WTC11 (cell line): ENCODE measurements at places on chromosomes 7 and 10.

- H3K4me3 ChIP-seq, result no peak overlapping the region
- H3K36me3 ChIP-seq, result no peaks in the 10 kb centered on the region
- H3K4me1 ChIP-seq, result peaks cover 8% of the 10 kb centered on the region
- no peaks in the 10 kb centered on the region for H3K27me3 ChIP-seq
Observed at GRCh38 chr10:60234551-60234950, 155.1 kb downstream of the ANK3 start.

GRCh38 chr7:86025807-86026206 is 617.9 kb upstream of the GRM3 start:
- no peak overlapping the region for H3K4me3 ChIP-seq
- no peak for DNase-seq
- no peaks in the 10 kb centered on the region for H3K4me1 ChIP-seq
- peaks cover 3% of the 10 kb centered on the region; the same call in 1 of the 2 replicates for H3K27me3 ChIP-seq

DNA sequence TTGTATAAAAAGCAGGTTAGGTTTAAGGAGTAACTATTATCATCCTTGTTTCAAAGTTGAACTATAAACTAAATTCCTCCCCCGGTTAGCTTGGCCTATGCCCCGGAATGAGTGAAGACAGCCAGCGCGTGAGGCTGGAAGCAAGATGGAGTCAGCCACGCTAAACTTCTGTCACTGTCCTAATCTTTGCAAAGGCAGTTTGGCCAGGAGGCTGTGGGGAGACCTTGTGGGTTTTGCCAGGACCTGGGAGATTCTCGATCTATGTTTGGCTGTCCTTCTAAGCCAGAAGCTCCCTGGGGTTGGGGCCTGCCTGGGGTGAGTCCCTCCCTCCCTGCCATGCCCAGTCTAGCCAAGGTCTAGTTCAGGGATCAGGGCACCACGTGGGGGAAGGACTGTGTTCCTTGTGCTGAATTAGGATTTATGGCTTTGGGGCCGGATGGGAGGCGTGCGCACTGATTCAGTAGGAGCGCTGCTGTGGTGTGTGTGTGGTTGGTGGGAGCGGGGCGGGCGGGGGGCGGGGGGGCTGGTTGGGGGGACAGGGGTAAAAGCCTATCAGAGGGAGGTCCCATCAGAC is 871 bp upstream of the GTF2IRD1 start:
- no peaks in the 10 kb centered on the region for H3K36me3 ChIP-seq
- peak overlapping the region; percentile 20; the same call in 1 of the 2 replicates for H3K27ac ChIP-seq
- peaks cover 13% of the 10 kb centered on the region for H3K4me1 ChIP-seq
- no peaks in the 10 kb centered on the region for H3K27me3 ChIP-seq

DNA sequence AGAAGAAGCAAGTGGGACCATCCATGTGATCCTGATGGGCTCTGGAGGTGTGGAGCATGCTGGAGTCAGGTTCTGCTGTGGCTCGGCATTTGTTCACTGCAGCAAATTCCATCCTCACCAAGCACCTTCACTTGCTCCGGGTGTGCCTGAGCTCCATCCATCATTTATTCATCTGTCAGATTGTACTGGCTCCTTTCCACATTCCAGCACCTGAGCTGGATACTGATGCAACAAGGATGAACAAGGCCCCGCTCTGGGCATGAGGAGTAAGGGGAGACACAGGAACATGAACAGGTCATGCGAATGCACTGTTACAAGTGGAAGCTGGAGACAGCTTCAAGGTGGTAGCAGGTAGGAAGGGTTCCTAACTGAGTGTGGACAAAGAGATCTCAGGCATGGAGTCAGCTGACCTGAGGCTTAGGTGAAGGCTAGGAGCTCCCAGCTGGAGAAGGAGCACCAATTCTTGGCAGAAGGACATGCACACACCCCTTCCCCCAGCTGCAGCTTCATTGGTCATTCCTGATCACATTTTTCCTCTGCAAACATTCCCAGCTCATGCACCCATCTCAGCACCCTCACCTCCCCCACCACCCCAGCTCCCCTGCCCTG is 133.7 kb upstream of the ZMIZ1 start:
- peaks cover 9% of the 10 kb centered on the region for H3K27me3 ChIP-seq
- H3K36me3 ChIP-seq, result no peaks in the 10 kb centered on the region
- H3K4me1 ChIP-seq, result peaks cover 30% of the 10 kb centered on the region
- no peak overlapping the region for H3K4me3 ChIP-seq
- no peak overlapping the region for H3K27ac ChIP-seq
- no peak for DNase-seq

DNA sequence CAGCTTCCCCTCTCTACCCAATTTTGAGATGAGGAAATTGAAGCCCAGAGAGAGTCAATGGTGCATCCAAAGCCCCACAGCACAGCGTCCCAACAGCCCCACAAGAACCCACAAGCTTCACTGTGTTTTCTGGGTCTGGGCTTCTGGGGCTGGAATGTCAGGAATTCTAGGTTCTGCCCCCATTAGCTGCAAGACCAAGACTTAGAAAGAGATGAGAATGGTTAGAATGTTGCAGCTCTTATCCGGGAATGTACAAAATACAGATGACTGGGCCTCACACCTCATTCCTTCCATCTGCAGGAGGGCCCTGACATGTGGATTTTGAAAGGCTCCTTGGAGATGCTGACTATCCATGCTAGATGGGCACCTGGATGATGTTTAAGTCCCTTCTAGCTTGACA is 6.0 kb upstream of the SGPL1 start:
- no peaks in the 10 kb centered on the region for H3K36me3 ChIP-seq
- no peak for DNase-seq
- no peak overlapping the region for H3K27ac ChIP-seq
- no peak overlapping the region for H3K4me3 ChIP-seq
- H3K27me3 ChIP-seq, result peaks cover 2% of the 10 kb centered on the region; the same call in 1 of the 2 replicates

- H3K4me3 ChIP-seq, result no peak overlapping the region
- H3K27me3 ChIP-seq, result no peaks in the 10 kb centered on the region
- DNase-seq, result no peak
- H3K4me1 ChIP-seq, result peaks cover 8% of the 10 kb centered on the region
Observed at GRCh38 chr7:90232430-90232829, 12.5 kb upstream of the CFAP69 start.

DNA sequence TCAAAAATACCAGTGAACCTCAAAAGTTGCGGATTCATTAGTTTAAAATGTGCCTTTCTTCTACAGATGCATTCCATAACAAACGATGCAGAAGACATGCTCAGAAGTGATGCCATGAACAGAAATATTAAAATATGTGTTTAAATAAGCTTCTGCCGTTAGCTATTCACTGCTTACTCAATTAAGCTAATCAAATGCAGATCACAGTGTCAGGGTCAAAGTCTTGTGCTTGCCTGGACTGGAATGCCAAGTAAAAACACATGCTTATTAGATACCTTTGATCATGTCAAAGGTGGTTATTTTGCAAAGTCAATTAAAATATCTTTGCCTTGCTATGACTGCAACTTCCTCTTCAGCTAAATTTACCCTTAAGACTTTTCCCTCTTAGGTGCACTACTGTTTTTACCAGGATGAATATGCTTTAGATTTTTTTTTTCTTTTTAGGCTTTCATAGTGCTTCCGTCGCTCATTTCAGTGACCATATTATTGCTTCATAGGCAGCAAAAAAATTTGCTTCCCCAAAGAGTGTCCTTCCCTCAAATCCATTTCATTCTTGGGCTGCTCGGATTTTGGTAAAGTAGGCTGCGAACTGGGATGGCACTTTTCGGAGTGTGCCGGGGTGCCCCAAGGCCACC is 905 bp downstream of the ASB13 start:
- H3K27ac ChIP-seq, result no peak overlapping the region
- H3K36me3 ChIP-seq, result no peaks in the 10 kb centered on the region
- H3K27me3 ChIP-seq, result peaks cover 8% of the 10 kb centered on the region
- H3K4me1 ChIP-seq, result peaks cover 38% of the 10 kb centered on the region
- peak overlapping the region; percentile 78 for H3K4me3 ChIP-seq

DNA sequence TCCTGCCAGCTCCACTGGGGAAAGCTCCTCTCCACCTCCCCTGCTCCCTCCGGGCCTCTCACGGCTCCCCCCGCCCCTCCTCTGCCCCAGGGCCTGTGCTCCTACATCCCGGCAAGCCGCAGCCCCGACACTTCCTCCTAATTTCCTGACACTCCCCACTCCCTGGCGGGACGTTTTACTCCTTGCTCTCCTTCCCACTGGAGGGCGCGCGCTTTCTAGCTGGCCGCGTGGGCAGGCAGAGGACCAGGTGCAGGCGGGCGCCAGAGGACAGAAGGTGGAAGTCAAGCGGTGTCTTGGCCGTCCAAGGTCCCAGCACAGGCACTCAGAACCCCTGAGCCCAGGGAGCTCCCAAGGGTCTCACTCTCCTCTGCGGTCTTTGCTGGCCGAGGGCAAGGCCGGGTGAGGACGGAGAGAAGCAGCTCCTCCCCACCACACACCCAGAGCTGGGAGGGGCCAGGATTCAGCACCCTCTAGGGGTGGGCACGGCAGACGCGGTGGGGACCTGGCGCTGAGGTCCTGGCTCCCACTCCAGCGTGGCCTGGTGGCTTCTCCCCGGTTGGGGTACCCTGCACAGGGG is 19.1 kb downstream of the ADAM8 start:
- peak overlapping the region; percentile 75 for H3K4me3 ChIP-seq
- peaks cover 3% of the 10 kb centered on the region for H3K27me3 ChIP-seq

DNA sequence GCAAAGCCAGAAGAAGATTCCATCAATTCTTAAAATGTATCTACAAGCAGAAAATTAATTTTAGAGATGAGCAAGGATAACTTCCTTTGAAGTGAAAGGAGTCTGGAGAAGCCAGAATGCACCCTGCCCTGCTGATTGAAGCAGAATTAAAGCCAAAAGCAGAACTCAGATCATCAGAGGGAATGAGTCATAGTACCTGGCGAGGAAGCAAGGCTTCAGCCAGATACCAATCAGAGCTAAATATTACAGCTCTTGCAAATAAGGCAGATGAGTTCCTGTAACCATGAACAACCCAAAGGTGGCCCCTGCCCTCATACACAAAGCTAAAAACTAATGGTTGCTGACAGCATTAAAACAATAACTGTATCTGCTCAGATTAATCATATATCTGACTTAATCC is 10.4 kb downstream of the HTR7 start:
- peaks cover 38% of the 10 kb centered on the region for H3K36me3 ChIP-seq
- no peak overlapping the region for H3K4me3 ChIP-seq
- peaks cover 8% of the 10 kb centered on the region for H3K27me3 ChIP-seq
- no peak for DNase-seq
- H3K27ac ChIP-seq, result no peak overlapping the region
- peaks cover 5% of the 10 kb centered on the region for H3K4me1 ChIP-seq

- H3K4me1 ChIP-seq, result no peaks in the 10 kb centered on the region
- H3K4me3 ChIP-seq, result no peak overlapping the region
- DNase-seq, result no peak
- H3K27ac ChIP-seq, result no peak overlapping the region
- no peaks in the 10 kb centered on the region for H3K27me3 ChIP-seq
Observed at GRCh38 chr10:38025283-38025682, 14.8 kb downstream of the ZNF33A start.

DNA sequence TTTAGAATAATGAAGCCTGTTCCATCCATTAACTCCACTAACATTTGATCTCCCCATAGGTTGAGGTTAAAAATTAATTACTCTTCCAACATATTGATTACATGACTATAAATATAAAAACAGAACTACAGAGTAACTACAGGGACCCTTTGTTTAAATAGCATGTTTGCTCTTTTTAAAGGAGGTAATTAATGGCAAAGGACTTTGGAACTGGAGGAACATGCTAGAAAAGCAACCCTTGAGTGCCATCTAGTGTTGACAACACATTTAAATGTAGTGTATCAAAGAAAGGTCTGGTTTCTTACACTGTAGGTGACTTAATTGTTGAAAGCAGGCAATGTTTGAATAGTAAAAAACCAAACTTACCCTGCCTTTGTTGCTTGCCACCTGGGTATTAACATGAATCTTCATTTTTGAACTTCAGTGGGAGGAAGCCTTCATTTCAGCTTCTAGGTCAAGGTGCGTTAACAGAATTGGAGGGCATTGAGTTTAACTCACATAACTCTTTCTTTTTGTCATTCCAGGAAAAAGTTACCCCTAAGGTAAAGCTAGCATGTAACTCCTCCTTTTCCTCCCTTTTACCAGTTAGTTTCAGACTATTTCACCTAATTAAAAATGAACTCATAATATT is 52.6 kb upstream of the CAPZA2 start:
- H3K4me3 ChIP-seq, result no peak overlapping the region
- H3K36me3 ChIP-seq, result no peaks in the 10 kb centered on the region
- no peak overlapping the region for H3K27ac ChIP-seq
- H3K4me1 ChIP-seq, result peaks cover 35% of the 10 kb centered on the region
- H3K27me3 ChIP-seq, result no peaks in the 10 kb centered on the region

GRCh38 chr7:33190688-33191304 is 61.4 kb downstream of the BBS9 start:
- no peak overlapping the region for H3K4me3 ChIP-seq
- H3K27me3 ChIP-seq, result no peaks in the 10 kb centered on the region; the same call in 1 of the 2 replicates
- peaks cover 2% of the 10 kb centered on the region; the same call in 1 of the 2 replicates for H3K36me3 ChIP-seq

DNA sequence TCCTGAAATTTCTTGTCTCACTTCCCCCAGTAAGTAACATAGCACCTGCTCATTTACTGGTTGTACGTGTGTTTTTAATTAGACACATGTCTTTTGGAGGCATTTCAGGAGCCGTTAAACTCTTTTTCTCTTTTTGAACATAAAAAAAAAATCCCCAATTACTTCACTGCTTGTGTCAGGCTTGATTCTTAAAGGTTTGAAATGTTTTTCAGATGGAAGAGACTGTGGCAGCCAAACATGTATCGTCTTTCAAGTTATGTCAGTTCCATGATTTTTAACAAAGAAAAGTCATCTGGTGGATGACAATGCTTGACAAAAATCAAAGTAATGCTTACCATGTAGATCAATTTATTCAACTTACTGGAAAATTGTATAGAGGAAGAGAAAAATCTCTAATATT is 585.8 kb downstream of the GATA3 start:
- no peak overlapping the region for H3K4me3 ChIP-seq
- H3K27me3 ChIP-seq, result no peaks in the 10 kb centered on the region; the same call in 1 of the 2 replicates
- peaks cover 14% of the 10 kb centered on the region for H3K36me3 ChIP-seq
- no peak for DNase-seq

GRCh38 chr10:22839639-22840038 is 88.2 kb upstream of the ARMC3 start:
- no peak overlapping the region for H3K4me3 ChIP-seq
- H3K4me1 ChIP-seq, result peaks cover 33% of the 10 kb centered on the region
- no peaks in the 10 kb centered on the region for H3K27me3 ChIP-seq

DNA sequence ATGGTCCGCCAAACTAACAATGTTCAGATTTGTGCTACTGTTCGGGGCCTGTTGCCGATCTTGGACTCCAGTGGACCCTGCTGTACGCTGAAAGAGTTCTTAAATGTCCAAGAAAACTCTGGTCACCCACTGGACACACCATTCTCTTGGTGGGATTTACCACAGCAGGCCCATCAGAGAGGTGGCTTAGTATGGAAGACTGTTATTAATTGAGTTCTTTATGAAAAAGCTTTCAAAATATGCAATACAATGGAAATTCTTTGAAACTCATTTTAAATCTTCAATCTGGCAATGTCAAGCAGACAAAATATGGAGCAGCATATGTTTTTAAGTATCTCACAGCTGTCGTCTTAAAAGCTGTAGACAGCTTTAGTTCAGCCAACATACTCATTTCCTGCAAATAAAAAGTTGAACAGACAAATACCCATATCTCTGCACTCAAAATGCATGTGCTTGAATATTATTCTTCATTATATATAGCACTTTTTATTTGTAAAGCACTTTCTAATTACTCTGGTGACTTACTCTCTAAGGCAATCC is 37.4 kb upstream of the GRM8 start:
- H3K4me3 ChIP-seq, result no peak overlapping the region
- peaks cover 8% of the 10 kb centered on the region; the same call in 1 of the 2 replicates for H3K4me1 ChIP-seq
- no peak for DNase-seq
- H3K27me3 ChIP-seq, result peaks cover 17% of the 10 kb centered on the region

GRCh38 chr7:15751191-15751701 is 64.8 kb upstream of the MEOX2 start:
- no peaks in the 10 kb centered on the region for H3K36me3 ChIP-seq
- H3K4me3 ChIP-seq, result no peak overlapping the region
- DNase-seq, result no peak
